ENCODE measurements at places on chromosomes 2 and 18.

GRCh38 chr2:98554116-98554861 is 54.0 kb downstream of the COA5 start:
- DNase-seq = no peak

GRCh38 chr2:174124181-174124580 is 124.2 kb downstream of the OLA1 start:
- DNase-seq = no peak

GRCh38 chr2:175984846-175985245 is 17.2 kb downstream of the LNPK start:
- no peak for DNase-seq

GRCh38 chr2:139949242-139949972 is 1169.2 kb upstream of the NXPH2 start:
- DNase-seq = no peak

DNA sequence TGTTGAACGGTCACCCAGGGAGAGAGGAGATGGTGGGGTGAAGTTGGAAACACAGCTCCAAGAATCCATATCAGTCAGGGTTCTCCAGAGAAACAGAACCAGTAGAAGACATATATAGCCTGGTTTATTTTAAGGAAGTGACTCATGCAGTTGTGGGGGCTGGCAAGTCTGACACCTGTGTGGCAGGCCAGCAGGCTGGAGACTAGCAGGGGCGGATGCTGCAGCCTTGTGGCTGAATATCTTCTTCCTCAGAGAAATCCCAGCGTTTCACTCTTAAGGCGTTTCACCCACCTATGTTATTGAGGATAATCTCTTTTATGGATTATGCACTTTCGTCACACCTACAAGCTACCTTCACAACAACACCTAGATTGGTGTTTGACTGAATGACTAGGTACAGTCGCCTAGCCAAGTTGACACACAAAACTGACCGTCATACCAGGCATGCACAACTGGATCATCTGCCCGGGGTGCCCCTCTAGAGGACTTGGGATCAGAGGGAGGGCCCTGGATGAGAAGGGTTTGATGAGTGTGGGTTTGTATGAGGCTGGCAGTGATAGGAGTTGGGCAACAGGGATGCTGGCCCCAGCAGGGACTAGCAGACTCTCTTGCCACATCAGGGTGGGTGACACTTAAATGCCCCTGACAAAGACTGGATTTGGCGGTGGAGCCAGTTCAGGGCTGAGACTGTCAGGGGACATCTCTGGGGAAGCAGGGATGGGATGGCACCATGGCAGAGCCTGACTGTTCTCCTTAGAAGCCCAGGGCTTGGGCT is 23.4 kb downstream of the MROH2A start:
- DNase-seq = no peak

GRCh38 chr2:202695166-202695565 is 60.4 kb downstream of the FAM117B start:
- no peak for DNase-seq

GRCh38 chr2:221807706-221808105 is 235.6 kb upstream of the EPHA4 start:
- no peak for DNase-seq

GRCh38 chr2:5955921-5956320 is 263.7 kb downstream of the SOX11 start:
- no peak for DNase-seq

DNA sequence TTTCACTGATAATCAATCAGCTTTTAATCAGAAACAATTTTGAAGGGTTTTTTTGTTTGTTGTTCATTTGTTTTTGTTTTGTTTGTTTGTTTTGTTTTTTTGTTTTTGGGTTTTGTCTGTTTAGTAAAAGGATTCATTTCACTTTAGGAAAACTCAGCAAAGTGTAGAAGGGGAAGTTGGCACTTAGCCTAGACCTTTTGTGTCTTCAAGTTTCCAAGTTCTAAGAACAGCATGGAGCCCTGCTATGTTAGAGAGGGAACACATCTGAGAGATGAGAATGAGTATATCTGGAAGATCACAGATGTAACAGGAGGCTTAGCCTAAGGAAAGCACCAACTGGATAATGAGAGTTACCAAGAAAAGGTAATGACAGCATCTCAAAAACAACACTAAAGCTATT is 501.5 kb downstream of the ERBB4 start:
- no peak for DNase-seq

GRCh38 chr18:62616331-62616805 is 93.5 kb downstream of the ZCCHC2 start:
- DNase-seq = no peak

DNA sequence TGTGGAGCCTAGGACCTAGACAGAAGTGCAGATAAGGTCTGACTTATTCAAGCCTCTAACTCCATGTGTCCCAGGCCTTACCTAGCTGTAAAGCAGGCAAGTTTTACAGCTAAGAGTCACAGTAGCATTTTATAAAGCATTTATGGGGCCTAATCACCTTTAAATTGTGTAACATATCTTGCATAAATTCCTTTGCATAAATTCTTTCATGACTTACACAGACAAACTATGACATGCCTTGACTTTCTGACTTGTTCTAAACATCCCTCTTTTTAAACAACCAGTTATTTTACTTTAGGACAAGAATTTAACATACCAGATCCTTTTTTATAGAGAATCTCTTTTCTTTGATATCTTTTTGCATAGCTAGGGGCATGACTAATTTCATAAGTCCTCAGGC is 1257.8 kb upstream of the NRXN1 start:
- no peak for DNase-seq

- no peak for DNase-seq
Observed at GRCh38 chr2:134250840-134251461, 2.9 kb upstream of the MGAT5 start.

DNA sequence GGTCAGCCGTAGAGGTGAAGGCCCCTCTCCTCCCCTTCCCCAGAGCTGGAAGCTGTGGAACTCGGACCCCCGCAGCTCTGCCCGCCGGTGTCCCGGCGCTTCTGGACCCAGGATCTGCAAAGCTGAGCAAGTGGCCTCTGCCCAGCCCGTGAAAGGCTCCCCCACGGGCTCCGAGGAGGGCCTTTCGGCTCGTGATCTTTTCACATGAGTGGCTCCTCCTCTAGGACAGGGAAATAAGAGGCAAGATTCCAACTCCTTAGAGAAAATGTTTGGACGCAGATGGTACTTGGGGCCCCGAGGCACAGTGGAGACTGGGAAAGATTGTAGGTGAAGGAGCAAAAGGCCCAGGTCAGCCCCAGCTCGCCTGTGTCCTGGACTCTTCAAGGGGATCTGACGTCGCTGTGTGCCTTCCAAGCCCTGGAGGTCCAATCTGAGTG is 48.2 kb upstream of the SP3 start:
- no peak for DNase-seq

DNA sequence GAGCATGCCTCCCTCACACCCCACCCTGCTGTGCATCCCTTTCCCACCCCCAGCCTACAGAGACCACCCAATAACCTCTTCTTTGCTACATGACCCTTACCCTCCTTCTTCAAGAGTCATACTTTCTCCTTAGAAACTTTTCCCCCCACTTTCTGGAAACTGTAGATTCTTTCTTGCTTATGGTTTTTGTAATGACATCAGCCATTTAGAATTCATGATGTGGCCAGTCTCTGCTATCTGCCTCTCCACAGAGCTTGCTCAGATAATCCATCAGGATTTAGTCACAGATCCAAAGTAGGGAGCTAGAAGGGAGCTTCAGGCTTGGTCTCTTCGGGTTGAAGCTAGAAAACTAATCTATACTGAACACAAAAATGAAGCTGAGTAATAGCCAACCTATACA is 36.5 kb downstream of the GALM start:
- peak; percentile 65 for DNase-seq

DNA sequence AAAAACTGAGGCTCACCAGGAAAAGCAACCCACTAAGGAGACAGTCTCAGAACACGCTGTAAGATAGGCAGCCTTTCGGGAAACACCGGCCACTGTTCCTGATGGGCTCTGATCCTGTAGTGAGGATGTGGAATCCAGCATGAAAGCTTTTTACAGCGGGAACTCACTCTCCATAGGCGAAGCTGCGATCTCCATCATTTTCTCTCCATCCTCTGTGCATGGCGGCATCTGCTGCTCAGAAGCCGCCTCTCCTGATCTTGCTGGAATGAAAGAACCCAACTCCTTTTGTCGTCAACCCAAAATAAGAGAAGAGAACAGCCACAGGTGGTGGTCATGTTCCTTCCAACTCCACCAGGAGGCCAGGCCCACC is 49.9 kb downstream of the TMEM18 start:
- no peak for DNase-seq

DNA sequence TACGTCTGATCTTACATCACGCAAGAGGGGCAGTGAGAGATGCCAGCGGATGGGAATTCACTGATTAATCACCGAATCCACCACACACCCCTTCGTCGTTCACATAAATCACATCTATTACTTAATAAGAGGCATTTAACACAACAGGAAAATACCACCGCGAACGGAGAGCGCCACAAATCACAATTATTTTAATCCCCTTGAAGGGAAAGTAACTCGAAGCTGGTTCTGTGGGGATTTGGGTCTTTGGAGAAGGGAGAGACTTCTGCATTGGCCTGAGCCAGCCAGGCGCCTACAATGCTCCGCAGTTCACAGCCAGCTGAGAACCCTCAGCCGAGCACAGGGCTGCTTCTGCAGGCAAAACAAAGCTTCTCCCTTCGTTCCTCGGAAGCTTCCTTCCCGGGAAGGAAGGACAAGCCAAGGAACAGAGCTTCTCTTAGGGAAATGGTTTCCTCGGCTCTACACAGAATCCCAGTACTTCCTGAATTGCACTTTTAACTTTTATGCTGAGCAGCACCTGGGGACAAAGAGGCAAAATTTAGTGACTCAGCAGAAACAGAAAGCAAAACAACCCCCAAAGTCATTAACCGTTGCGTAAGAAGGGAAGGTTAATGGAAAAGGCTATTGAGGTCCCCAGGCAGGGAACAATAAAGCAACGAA is at the start of gene LRP1B:
TSS of gene LRP1B (minus strand) at position 7 of the 660 bp plus-strand sequence. CDS start 287 bp downstream, outside the sequence.
- peak; percentile 5 for DNase-seq

- no peak for DNase-seq
Observed at GRCh38 chr2:42914860-42915259, 122.5 kb upstream of the HAAO start.

GRCh38 chr2:48279344-48280090 is 250.4 kb upstream of the STON1 start:
- DNase-seq = no peak

DNA sequence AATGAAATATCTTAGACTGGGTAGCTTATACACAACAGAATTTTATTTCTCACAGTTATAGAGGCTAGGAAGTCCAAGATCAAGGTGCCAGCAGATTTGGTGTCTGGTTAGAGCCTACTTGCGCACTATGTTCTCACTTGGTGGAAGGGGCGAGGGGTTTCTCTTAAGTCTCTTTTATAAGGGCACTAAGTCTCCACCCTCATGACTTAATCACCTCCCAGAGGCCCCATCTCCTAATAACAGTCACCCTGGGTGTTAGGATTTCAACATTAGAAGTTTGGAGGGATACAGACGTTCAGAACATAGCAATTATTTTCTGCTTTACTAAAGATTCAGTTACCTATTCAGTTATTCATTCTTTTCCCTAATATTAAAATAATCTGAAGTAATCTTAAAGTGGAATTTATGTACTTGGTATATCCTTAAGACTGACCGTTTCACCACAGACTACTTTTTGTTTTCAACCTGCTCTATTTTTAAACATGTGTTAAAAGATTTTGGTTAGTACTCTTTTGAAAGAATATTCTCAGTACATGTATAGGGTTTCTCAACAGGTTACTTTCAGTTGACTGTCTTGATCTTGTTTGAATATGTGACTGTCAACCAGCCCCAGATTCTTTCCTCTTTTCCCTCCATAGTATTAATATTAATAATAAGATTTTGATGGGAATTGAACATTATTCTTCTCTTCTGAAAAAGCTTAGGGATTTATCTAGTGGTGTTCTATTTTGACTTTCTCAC is 130.0 kb downstream of the TAF4B start:
- no peak for DNase-seq

DNA sequence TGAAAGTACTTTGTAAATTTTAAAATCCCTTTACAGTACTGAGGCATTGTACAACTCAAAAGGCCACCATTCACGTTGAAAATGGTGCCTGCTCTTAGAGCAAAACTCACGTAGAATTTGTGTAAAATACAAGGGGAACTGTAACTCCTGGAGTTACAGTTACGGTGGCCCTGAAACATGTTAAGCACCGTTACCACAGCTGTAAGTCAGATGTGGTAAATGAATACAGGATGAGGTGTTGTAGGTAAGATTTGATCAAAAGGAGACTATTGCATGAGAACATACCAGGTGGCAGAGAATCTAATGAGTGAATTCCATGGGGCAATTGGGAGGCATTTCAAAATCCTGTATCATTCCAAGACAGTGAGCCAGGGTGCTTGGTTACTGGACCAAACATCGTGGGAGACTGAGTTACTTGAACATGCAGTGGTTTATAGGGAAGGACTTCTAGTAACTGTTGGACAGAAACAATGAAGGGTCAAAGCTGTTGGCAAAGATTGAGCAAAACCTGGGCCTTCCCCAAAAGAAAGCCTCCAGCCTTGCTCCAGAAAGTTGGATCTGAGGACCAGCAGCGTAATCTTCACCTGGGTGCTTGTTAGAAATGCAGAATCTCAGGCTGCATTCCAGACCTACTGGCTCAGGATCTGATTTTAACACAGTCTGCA is 535.8 kb upstream of the POU3F3 start:
- no peak for DNase-seq

- DNase-seq = no peak
Observed at GRCh38 chr2:27065128-27065527, 6.3 kb downstream of the OST4 start.

DNA sequence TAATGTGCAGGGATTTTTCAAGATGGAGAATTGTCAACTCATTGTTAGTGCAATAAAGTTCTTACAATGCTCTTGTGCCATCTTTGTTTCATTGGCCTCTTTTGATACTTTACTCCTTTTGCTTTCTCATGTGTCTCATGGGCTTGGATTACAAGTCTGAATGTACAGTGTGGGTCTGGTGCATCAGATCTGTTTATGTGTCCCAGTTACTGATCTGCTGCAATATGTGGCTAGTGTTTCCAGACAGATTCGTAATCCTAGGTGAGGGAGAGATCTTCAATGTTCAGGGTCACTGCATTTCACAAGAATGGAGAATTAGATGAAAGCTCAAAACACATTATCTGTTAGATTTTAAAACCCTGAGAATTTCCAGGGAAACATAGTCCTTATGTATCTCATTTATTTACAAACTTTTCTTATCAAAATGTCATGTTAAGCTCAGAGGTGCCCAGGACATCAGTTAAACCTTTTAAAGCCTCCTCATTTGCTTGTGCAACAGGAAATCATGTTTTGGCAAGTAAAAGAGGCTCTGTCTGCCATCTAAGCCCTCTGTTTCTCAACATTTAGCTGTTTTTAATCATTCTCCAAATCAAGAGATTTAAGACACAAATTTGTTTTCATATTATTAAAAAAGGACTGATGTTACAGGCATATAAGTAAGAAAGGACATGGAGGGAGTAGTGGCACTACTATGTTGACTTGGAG is 108.1 kb downstream of the NUP35 start:
- DNase-seq = no peak

- DNase-seq = no peak
Observed at GRCh38 chr2:171718720-171719119, 31.5 kb downstream of the DYNC1I2 start.

- no peak for DNase-seq
Observed at GRCh38 chr2:164898475-164898874, 56.9 kb downstream of the SLC38A11 start.

All from HTR-8/SVneo (cell line).